Activated CD4-positive, alpha-beta T cell treated with anti-CD3 and anti-CD28 coated beads for 48 hours (primary cell): ENCODE measurements at places on chromosomes 3 and 15.
A peak's percentile ranks its signal among the peaks of the same experiment; 100 is the strongest.

- no peak for DNase-seq
Observed at GRCh38 chr3:133837487-133838295, 32.1 kb downstream of the SRPRB start.

DNA sequence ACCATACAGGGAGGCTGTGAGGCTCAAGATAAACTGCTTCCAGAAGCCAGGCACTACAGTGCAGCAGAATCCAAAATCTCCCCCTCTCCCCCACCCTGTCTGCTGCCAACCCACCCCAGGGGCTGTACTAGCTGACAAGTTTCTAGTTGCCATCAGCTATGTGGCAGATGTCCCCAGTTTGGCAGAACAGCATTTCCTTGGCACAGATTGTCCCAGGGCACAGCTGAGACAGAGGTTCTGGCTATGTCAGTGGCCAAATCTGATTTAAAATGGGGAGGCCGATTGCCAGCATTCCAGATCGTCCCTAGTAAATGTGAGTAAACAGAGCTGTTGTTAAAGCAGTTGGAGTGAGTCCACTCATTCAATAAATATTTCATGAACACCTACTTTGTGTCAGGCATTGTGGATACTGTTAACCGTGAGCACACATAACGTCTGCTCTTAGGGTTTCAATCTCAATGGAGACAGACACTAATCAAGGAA, 28.0 kb upstream of the CCDC174 start:
- no peak for DNase-seq

DNA sequence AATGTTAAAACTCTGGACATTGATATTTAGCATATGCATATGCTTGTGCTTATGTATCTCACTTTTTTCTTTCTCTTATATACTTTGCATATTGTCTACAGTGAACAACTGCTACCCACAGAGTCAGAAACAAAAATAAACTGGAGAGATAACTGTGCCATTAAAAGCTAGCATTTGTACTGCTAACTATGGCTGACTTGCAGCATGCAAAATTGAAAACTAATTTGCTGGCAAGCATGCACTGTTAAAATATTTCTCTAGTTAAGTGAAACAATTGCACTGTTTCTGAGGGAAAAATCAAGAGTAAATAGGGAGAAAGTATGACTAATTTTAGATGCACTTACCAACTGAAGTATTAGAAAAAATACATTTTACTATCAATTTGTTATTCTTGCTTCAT, 177.8 kb downstream of the CBLB start:
- DNase-seq = no peak

DNA sequence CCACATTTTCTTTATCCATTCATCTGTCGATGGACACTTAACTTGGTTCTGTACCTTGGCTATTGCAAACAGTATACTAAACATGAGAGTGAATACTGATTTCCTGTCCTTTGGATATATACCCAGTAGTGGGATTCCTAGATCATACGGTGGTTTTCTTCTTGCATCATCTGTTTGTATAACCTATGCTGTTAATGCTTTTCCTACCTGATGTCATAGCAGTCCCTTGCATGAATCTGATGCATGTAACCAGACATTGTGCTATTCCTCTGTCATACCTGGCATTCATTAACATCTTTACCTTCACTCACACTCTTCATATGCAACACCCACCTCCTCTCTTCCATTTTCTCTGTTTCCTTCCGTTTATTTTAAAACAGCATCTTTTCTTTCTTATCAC, 185.2 kb downstream of the KLHL25 start:
- no peak for DNase-seq

DNA sequence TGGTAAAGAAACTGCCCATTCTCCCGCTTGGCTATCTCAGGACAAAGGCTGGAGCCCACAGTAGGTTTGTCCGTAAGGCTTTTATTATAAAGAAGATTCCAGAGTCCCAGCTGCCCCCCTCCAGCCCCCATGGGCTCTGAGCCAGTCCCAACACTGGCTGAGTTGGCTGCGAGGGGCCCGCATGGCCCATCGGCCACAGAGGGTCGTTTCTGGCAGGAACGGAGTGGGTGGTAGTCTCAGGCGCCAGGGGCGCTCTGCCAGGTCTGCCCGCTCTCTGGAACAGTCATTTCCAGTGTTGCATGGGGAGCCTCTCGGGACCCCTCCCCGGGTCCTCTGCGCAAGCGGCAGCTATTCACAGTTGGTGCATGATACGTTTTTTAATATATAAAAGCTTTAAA, 12.2 kb downstream of the H1-8 start:
- DNase-seq = no peak

DNA sequence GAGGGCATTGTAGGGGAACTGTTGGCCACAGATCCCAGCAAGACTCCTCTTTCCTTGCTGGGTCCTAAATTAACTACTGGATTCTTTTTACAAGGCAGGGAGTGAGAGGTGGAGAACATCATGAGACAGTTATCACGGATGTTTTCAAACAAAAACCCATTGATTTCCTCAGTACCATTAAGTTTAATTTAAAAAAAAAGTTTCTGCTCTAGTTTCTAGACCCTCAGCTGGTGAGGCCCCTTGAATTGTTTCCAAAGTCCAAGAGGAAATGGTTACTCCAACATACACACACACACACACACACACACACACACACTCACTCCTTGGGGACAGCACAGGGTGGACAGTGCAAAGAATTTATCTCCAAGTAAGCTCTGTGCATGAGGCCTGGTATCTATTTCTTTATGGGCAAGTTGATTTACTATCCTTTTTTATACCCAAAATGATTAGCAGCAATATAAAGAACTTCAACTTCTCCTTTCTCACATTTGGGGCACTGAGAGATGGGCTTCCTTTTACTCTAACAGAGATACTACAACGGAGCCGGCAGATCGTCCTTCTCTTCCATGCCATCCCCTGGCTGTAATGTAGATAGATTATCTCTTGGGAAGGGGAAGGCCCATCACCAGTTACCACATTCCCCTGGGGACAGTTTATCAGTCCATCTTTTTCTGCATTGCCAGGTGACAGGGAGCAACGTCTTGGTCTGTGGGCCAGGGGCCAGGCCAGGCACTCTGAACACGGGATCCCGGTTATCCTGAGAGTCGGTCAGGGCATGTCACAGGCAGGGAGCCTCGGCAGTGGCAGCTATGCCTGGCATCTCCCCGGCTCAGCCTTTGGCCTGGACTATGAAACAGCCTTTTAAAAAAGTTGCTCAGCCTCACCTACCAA, 54.7 kb downstream of the CORO2B start:
- DNase-seq = no peak

DNA sequence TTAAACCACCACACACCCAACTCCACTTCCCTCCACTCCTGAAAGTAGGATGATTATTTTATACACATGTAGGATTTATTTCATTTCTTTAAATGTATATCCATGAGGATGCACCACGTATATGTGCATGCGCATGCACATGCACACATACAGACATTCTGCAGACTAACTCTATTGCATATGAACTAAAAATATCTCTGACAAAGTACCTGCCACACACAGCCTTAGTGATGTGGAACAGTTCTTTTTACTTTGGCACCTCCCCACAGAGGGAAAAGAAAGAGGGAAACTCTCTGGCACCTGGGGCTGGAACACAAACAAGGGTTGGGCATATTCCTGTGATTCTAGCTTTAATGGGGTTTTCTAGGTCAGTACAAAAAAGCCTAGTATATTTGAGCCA, 138.2 kb downstream of the CLASP2 start:
- DNase-seq = no peak

- no peak for DNase-seq
Observed at GRCh38 chr15:35717721-35718120, 171.8 kb upstream of the DPH6 start.

GRCh38 chr15:89899295-89899945, 5.6 kb upstream of the AP3S2 start:
- DNase-seq = no peak

GRCh38 chr15:37253877-37254276, 153.5 kb upstream of the MEIS2 start:
- DNase-seq = no peak

DNA sequence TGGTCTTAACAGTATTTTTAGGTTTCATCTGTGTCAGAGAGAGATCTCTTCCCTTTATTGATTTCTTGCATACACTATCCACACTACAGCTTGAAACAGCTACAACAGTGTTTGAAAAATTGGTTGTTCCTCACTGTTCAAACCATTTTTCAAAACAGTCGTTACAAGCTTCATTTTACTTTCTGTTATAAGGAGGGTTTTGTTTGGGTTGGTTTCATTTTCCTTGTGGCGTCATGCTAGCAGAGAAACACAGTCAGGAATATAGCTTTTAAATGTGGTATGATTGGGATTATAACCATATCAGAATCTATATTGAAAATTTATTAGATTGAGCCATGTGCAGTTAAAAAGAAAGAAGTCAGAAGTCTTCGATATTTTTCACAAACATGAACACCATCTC, 400.6 kb downstream of the ZBTB20 start:
- DNase-seq = no peak

GRCh38 chr3:43036621-43037423, 57.7 kb downstream of the GASK1A start:
- DNase-seq = no peak

- no peak for DNase-seq
Observed at GRCh38 chr15:76391847-76392246, 55.3 kb downstream of the ISL2 start.

DNA sequence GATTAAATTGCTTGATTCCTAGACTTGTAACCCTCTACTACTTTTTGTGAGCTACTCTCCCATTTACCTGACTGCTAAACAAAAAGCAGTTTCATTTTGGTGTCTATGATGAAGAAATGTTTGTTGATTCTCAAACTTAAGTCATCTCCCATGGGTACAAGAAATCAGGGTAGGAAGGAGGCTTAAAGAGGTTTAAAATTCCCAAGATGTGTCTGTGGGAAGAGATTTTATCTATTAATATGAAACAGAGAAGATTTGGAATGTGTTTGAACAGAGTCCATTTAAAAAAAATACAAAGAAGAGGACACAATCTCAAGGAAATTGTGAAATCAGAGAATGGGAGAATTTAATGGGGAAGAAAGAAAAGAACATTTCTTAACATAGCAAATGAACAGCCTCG, 14.8 kb downstream of the P3H2 start:
- no peak for DNase-seq

- no peak for DNase-seq
Observed at GRCh38 chr3:166829896-166830295, 550.2 kb downstream of the ZBBX start.

GRCh38 chr3:166877971-166878370, 502.1 kb downstream of the ZBBX start:
- no peak for DNase-seq

GRCh38 chr3:195892105-195893043, 16.0 kb downstream of the TNK2 start:
- no peak for DNase-seq

DNA sequence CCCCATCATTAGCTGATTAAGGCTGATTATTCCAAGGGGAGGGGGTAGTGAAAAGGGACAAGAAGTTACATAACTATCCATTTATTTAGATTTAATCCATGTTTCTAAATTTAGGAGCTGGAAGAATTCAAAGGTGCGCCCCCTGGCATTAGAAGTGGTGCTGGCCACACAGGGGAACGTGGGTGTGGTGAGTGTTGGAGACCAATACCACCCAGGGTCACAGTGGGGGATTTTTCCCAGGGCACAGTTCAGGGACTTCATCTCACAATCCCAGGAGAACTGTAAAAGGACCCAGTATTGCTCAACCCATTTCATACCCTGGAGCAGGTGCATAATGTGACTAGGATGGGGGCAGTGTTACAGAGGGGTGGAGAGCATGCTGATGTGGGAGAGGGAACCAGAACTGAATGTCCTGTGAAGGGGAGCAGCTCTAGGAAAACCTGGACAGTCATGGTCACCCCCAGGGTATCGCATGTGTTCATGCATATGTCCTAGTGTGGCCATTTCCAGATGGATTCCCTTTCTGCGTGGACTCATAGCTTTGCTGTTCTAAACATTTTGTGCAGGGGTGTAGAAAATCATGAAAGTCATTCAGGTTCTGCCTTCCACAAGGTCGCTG, 110.3 kb downstream of the LSM3 start:
- DNase-seq = no peak

DNA sequence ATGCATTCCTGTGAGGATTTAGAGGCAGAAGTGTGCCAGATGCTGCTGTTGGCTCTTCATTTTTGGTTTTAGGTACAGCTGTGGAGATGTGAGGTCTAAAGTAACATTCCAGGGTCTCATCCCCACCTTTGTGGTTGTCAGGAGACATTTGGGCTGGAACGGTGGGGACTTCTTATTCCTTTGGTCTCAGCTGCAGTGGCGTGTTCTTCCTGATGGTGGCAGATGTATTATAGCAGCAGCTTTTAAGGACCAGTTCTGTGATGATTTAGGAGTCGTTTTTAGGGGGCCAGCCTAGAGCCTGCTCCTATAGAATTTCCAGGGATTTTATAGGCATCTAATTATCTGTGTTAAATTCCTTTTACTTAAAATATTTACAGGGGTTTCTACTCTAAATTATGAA, 221.0 kb upstream of the EOMES start:
- peak; percentile 13 for DNase-seq

DNA sequence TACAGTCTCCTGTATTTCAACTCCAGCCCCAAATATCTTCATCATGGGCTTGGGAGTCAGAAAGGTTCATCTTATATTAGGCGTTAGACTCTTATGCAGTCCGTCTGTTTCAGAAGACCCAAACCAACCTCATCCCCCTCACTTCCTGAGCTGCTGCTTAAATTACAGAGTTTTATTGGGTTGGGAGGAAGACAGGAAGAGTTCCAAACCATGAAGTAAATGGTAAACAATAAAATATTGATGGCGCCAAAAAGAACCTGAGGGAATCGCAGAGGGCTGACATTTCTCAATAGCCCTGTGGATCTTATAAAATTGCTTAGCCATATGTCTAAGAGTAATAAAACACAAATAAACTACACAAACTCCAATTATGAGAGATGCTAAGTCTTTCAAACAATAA, 116.9 kb upstream of the C3orf80 start:
- no peak for DNase-seq

GRCh38 chr15:88704791-88705768, 66.3 kb downstream of the ISG20 start:
- peak; percentile 5 for DNase-seq

DNA sequence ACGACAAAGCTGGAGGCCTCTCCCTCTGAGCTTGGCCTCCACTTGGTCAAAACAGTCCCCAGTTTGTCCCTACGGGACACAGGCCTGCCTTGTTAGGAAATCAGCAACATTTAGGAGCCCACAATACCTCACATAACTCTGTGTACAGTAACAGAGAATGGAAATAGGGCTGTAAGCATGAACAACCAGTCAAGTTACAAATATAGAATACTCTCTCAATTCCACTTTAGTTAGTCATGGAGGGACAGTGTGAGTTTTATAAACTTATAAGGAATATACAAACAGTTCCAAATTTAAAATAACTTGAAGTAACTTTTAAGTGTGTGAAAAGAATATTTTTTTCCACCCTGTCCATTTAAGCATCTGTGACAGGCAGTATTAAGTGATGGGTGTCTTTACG, 129.4 kb downstream of the PGPEP1L start:
- DNase-seq = no peak
